HFFc6 (cell line): ENCODE measurements at places on chromosomes 2 and 18.
A peak's percentile ranks its signal among the peaks of the same experiment; 100 is the strongest.

- DNase-seq = peak; percentile 90
Observed at GRCh38 chr2:200787351-200788120, 24.2 kb upstream of the BZW1 start.

GRCh38 chr18:79245517-79246001 is 150.2 kb upstream of the NFATC1 start:
- no peak for DNase-seq

DNA sequence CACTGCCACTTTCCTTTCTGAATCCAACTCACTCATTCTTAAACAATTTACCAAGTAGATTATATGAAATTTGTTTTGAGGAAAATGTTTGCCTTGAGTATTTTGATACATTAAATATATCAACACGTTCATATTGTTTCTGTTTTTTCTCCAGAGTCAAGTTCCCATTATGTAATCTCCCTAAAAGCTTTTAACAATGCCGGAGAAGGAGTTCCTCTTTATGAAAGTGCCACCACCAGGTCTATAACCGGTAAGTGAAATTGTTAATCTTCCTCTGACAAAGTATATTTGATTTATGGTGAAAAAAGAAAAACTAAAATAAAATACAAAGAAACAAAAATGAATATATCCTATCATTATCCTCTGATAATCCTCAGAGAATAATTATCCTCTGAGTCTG is 838.6 kb downstream of the MBD2 start:
- DNase-seq = no peak

GRCh38 chr18:13613099-13613498 is 113.3 kb downstream of the FAM210A start:
- DNase-seq = no peak

DNA sequence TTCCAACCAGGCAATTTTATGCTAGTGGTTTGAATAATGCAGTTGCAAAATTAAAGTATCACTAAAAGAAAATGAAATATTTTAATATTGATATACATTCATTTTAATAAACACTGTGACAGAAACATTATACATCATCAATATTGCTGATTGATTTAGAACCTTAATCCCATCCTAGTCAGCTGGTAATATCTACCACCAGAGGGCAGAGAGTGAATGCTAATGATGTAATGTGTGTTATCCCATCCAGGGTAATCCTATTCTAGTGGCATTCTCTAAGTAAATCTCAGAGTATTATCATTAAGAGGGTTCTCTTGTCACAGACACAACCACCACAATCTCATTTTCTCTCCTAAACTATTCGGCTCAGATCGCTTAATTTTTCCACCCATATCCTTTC is 477.4 kb downstream of the CPS1 start:
- no peak for DNase-seq

- DNase-seq = no peak
Observed at GRCh38 chr2:173872714-173873113, 92.5 kb downstream of the SP3 start.

- no peak for DNase-seq
Observed at GRCh38 chr2:136139631-136140030, 21.7 kb upstream of the CXCR4 start.

DNA sequence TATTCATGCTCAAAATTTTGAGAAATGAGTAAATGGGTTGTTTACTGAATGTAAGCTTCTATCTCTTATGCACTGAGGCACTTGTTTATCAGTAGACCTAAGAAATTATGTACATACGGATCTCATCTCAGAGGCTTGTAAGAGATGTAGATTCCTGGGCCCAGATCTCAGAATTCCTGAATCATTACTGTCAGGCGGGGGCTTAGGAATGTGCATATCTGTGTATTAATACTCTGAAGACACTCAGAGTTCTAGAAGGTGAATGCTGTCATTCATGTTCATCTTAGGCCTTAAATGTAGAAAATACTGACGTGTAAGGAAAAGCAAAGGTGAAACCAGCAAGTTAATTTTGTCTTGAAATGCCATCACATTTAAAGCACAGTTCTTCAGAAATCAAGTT is 169.6 kb downstream of the FMNL2 start:
- peak; percentile 15 for DNase-seq

- DNase-seq = no peak
Observed at GRCh38 chr2:236718207-236718992, 148.8 kb downstream of the ACKR3 start.

GRCh38 chr2:40384714-40385113 is 67.2 kb downstream of the SLC8A1 start:
- peak; percentile 78 for DNase-seq

- DNase-seq = no peak
Observed at GRCh38 chr2:146716591-146716990, 1128.2 kb upstream of the ACVR2A start.
